Activated T-cell treated with anti-CD3 and anti-CD28 coated beads, Interleukin-2, amount 50 U/mL, for 24 hours (primary cell): ENCODE measurements at places on chromosomes 7 and 10.

- DNase-seq = no peak
These were observed 68.2 kb downstream of the CUX1 start for GRCh38 chr7:101885597-101885955.

- no peak for DNase-seq
These were observed 94.1 kb downstream of the GRM8 start for GRCh38 chr7:127158659-127159058.

- no peak for DNase-seq
These were observed 8.3 kb upstream of the YAE1 start for GRCh38 chr7:39557911-39558310.

GRCh38 chr10:5891009-5891408 lies 966 bp downstream of the FBH1 start:
- DNase-seq = no peak

DNA sequence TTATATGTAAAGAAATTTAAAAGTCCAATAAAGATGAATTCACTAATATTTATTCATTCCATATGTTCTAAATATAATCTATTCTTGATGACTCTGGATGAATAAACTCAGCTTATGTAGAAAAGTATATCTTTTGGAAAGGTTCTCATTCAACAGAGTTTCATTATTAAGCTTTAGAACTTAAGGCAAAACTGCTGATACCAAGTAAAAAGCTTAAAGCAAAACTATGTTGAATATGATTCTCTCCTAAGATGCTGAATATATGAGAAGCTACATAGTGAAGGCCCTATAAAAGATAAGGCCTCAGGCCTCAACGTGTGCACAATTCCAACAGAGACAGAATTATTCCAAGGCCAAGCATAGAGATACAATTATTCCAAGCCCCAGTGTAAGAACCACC lies 30.8 kb downstream of the ZNF800 start:
- DNase-seq = no peak

DNA sequence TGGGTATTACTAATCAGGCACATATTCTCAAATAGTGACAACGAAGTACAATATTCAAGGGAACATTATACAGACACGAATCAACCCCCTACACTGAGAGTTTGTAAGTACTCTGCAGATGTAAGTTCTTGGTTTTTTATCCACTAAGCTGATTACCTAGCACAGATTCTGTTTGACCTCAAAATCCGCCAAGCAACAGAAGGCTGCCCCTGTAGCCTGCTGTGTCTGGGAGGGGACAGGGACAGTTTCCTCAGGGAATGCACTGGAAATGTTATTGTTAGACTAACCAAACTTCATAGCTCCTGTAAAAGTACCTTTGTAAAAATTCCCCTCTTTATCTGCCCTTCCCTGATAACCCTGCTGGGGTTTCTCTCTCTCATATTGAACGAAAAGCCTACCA lies 45.2 kb upstream of the ZRANB1 start:
- no peak for DNase-seq

- no peak for DNase-seq
These were observed 294.2 kb downstream of the IPMK start for GRCh38 chr10:57973451-57973850.

- DNase-seq = peak; percentile 65
These were observed 766 bp downstream of the BAMBI start for GRCh38 chr10:28677888-28678686.

DNA sequence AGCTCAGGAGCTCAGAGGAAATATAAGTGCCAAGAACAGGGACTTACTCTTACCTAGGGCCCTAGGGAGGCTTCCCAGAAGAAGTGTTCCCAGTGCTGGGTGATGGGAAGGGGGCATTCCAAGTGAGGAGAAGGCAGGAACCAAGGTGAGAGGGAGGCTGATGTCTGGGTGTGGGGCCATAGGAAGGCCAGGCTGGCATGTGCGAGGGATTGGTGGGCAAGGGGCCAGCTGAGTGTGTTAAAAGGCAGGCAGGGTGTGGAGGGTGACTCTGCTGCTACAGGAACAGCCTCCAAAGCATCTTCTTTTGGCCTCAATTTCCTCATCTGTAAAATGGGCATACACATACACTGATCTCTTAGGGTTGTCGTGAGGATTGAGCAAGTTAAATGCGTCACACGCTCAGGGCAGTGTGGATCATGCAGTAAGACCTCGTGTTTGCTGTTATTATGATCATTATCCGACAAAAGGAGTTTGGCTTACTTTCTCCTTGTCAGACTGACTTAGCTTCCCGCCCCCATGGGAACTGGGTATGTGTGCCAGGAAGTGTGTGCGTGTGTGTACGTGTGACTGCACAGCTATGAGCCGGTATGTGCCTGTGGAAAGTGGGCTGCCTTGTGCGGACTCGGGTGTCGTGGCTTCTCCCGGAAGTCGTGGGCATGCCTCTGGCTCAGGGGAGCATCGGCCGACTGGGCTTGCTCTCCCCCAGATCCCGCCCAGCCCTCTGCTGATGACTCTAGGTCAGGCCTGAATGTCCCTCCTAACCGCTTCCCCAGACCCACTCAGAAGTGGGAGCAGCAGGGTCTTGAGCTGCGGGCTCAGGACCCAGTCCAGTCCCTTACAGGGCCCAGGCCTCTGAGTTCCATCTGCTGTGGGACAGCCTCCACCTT lies 59.6 kb downstream of the NEURL1 start:
- peak; percentile 21 for DNase-seq

DNA sequence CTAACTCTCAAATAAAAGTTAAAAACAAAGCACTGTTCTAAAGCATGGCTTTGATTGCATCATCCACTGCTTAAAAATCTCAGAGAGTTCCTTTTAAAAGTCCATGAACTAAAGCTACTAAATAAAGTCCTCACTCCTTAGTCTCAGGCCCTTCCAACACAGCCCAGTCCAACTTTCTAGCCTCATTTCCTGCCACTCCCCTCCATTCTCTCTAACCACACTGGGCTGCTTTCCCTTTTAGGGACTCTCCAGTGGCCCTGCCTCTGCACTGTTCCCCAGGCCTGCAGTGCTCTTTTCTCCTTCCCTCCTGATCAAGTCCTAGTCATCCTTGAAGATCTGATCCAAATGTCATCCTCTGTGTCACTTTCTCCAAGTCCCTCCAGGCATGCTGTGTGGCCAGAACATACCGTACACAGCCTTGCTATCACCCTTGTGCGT lies 56.9 kb upstream of the PPP1R3C start:
- no peak for DNase-seq

- DNase-seq = no peak
These were observed 88.0 kb upstream of the ADAM12 start for GRCh38 chr10:126476246-126476645.

- no peak for DNase-seq
These were observed 250.6 kb upstream of the GPR26 start for GRCh38 chr10:123415523-123415922.

GRCh38 chr10:124573726-124574455 lies 112.3 kb downstream of the LHPP start:
- no peak for DNase-seq

GRCh38 chr7:21355406-21355874 lies 72.4 kb upstream of the SP4 start:
- DNase-seq = peak; percentile 52

GRCh38 chr7:114711241-114711640 lies 210.7 kb upstream of the MDFIC start:
- DNase-seq = no peak

DNA sequence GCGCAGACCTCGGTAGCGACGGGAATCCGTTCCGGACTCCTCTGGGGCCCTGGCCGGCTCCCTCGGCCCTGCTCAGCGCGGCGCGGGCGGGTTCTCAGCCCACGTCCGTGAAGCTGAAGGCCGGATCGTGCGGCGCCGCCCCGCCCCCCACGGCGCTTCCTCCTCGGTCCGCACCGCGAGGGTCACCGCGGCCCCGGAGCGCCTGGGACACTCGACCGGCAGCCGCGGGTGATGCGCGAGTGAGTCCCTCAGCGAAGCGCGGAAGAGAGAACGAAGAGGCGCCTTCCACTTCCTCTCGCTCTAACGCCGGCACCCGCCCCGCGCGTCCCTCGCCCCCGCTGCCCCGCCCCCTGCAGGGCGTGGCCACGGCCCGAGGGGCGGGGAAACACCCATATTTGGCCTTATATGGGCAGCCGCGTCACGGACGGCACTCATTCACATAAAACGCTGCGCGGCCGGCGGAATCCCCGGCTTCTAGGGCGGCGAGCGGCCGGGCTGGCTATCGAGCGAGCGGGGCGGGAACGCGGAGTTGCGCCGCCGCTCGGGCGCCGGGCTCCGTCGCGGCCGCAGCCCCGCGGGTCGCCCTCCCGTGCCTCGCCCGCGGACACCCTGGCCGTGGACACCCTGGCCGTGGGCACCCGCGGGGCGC lies at the start of gene DUSP5:
TSS of gene DUSP5 (plus strand) at position 470 of the 649 bp plus-strand sequence. CDS start 215 bp downstream, outside the sequence.
- DNase-seq = peak; percentile 98

- DNase-seq = no peak
These were observed 484.5 kb downstream of the MAGI2 start for GRCh38 chr7:78968951-78969350.

DNA sequence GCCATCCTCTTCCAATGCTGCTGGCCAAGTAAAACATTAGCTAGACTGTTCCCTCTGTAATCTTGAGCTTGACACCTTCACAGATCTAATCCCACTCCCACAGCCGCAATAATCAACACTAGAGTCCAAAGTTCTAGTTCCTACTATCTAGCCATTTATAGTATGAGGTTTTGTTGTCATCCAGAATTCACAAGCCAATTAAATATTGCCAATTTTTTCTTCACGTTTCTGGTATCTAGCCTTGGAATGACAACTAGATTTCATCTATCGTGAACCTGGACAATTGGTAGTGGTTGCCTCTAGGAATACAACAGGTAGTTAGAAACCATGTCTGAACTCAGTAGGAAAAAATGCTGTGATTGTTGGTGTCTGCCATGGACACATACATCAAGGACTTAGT lies 10.4 kb downstream of the WASL start:
- DNase-seq = no peak

- DNase-seq = no peak
These were observed 219.0 kb upstream of the MEOX2 start for GRCh38 chr7:15905251-15906040.

- DNase-seq = no peak
These were observed 108.0 kb upstream of the KMT2C start for GRCh38 chr7:152543799-152544198.

GRCh38 chr10:29554660-29555059 lies 80.1 kb downstream of the SVIL start:
- no peak for DNase-seq

DNA sequence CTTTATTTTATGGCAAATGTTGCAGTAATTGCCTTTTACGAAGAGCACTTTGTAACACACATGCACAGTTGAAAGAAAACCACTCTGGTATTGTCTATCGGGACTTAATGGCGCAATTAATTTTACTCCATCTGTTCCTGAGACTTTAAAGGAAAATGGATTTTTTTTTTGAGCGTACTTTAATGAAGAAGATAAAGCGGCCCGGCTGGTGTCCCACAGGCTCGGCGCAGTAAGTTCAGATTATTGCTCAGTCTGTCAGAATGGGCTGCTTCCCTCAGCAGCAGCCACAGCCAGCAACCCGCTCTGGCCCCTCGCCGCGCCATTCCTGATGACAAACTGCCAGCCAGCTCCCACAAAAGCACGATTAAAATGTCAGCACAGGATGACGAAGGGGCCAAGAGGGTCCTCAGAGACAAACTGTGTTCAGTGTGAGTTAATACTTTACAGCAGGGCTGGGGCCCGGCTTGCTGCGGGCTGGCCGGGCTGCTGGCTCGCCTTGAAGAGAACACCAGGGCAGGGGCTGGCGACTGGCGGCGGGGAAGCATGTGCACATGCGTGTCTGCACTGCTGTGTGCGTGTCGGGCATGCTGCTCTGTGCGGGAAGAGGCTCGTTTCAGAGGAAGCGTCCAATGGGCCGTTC lies 501.0 kb upstream of the GALNT17 start:
- no peak for DNase-seq

GRCh38 chr7:66743920-66744319 lies 3.4 kb downstream of the RABGEF1 start:
- DNase-seq = no peak

DNA sequence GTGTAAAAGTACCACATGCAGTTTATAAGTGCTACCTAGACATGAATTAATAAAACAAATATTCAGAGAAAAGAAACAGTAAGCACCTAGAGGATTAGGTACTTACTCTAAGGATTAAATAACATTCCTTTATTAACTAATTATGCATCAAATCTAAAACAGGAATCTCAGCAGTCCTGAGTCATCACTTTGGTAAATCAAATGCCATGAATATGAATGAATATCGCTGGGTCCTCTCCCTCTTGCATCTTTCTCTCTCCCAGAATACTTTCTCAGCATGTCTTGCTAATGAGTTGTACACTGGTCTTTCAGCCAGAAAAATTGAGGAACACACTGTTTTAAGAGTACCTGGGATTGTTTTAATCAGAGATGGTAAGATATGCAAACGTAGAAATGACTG lies 225.5 kb upstream of the NFE2L3 start:
- DNase-seq = no peak

- DNase-seq = no peak
These were observed 126.9 kb downstream of the SLC16A9 start for GRCh38 chr10:59582780-59583179.

- no peak for DNase-seq
These were observed 27.1 kb downstream of the FOXK1 start for GRCh38 chr7:4709187-4709586.

DNA sequence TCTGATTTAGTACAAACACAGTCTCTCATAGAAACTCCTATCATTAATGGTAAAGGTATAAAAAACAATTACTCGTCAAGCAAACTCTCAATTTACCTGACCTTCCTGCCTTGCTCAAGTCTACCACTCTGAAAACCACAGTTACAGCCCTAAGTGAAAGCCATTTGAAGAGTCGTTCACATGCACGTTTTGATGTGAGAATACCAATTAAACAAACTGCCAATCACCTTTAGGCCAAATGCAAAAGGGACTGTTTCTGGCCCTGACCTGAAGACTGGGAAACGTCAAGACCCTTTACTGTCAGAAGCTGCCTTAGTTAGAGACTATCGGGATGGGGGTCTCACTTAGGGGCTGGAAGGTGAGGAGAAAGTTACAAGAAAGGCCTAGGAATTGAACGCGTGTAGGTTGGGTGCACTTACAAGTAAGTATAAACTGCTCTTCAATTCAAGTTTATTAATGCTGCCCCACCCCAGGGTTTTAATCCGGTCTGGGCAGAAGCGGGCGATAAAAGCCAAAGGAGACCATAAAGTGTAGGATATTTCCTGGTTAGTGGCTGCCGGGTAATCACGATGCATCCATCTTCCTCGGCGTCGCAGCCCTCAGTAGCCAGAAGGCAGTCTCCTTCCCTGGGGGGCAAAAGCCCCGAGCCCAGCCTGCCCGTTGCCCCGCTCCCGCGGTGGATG lies 935 bp downstream of the TM9SF3 start:
- no peak for DNase-seq

- DNase-seq = no peak
These were observed 907 bp upstream of the VPS50 start for GRCh38 chr7:93231259-93231658.

GRCh38 chr10:123136221-123136805 lies 543 bp downstream of the HMX3 start:
- peak; percentile 45 for DNase-seq

DNA sequence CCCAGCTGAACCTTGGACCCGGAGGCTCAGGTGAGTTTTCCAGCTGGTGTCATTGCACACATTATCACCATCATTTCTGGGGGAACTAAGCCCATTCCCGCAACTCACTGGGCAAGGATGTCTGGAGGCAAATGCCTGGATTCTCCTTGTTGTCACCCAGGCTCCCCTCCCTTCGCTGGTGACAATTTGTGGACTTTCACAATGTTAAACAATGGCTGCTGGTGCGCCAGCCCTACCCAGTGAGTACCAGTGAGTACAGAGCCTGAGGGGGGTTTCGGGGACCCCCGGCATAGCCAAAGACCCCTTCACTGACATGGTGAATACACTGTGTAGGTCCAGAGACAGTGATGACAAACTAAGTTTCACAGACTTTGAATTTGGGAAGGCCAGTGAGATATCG lies 189.2 kb downstream of the ADARB2 start:
- DNase-seq = no peak
